ENCODE measurements at places on chromosomes 6 and 20.

DNA sequence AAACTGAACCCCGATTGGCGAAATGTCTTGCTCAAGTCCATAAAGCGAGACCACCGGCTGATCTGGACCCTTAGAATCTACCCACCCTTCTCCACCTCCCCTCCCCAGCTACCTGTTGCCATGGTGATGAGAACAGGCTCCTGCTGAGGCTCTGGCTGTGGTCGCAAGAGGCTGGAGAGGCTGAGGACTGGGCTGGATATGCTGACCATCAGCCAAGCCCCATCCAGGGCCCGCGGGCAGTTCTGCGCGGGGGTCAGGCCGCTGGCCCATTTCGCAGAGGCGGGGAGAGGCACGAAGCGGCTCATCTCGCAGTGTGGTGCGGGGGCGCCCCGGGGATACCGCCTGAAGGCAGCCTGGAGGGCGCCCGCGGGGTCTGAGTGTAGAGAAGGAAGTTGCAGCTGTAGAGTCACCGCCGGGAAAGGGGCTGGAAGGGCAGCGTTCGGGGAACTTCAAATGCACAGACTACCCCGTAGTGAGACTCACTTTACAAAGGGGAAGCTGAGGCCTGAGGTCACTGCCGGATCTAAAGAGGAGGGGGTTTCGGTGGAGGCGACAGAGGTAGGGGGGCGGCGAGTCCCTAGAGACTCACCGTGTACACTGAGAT lies 671 bp downstream of the TAPBP start:
- DNase-seq, result peak; percentile 72

GRCh38 chr6:2823104-2823850 lies 18.4 kb downstream of the SERPINB1 start:
- DNase-seq, result peak; percentile 94

- DNase-seq, result no peak
Measured at GRCh38 chr6:45584127-45584526, 206.4 kb upstream of the SUPT3H start.

DNA sequence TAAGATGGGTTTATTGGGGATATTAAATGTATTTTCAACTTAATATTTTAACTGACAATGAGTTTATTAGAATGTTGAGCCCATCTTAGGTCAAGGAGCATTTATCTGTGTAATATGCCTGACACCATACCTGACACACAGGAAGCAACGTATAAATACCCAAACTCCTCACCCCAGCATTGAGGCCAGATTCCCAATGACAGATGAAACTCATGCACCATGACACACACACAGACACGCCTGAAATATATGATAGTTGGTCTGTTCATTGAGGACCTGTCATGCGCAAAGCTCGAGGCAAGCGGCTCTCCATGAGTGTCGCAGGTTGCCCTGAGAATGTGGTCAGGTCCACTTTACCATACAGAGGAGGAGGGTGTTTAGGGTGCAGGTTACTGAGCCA lies 64.1 kb downstream of the GFOD1 start:
- DNase-seq, result no peak

- DNase-seq, result peak; percentile 37
Measured at GRCh38 chr6:39892490-39893129, 41.7 kb downstream of the MOCS1 start.

GRCh38 chr20:33067806-33068205 lies 11.6 kb upstream of the BPIFB4 start:
- DNase-seq, result no peak

GRCh38 chr20:10805764-10806163 lies 132.0 kb upstream of the JAG1 start:
- DNase-seq, result no peak
